ENCODE measurements at places on chromosomes 16 and 17.

DNA sequence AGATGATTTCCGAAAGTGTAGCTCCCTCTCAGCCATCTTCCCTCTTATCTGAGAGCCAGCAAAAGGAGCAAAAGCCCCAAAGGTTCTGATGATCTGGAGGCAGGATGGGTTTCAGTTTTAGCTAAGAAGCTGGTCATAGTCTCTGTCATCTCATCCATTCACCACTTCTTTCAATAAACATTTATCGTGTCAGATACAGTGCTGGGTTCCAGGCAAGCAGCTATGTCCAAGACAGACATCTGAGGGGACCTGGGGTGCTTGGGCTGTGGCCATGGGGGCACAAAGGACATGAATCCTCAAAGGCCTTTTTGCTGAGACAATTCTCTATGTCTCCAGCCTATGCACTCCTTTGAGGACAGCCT is 1.0 kb upstream of the ETV4 start:
- DNase-seq = no peak

DNA sequence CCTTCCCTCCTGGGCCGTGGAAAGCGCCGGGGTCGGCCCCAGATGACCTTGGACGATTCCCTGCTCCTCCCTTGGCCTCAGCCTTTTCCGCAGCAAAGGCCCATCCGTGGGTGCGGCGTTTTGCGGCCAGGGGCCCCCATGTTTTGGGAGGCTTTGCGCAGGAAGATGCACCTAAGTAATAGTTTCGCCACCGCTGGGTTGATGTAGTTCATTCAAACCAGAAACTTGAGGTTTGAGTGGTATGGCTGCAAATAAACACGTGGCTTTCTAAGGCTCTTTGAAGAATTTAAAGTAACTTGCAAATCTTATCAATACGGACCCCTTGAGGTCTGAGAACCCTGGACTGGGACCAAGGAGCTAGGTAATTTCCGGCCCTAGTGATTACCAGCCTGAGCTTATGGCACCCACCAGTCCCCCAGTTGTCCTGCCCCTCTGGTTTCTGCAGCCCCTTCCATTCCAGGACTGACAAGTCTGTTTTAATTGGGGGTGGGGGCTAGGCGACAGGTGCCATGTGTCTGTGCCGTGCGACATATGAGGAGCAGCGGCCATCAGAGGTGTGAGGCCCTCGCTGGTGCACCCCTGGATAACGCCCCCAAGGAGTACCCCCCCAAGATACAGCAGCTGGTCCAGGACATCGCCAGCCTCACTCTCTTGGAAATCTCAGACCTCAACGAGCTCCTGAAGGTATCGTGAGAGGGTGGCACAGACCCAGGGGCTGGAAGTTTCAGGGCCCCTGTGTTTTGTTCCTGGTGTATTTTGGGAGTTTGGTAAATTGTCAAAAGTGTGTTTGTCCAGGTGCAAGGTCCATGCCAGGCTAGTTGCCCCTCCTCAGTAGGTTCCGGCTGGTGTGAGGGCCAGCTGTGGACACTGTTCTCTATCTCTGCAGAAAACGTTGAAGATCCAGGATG is 834 bp downstream of the MRPL12 start:
- no peak for DNase-seq

DNA sequence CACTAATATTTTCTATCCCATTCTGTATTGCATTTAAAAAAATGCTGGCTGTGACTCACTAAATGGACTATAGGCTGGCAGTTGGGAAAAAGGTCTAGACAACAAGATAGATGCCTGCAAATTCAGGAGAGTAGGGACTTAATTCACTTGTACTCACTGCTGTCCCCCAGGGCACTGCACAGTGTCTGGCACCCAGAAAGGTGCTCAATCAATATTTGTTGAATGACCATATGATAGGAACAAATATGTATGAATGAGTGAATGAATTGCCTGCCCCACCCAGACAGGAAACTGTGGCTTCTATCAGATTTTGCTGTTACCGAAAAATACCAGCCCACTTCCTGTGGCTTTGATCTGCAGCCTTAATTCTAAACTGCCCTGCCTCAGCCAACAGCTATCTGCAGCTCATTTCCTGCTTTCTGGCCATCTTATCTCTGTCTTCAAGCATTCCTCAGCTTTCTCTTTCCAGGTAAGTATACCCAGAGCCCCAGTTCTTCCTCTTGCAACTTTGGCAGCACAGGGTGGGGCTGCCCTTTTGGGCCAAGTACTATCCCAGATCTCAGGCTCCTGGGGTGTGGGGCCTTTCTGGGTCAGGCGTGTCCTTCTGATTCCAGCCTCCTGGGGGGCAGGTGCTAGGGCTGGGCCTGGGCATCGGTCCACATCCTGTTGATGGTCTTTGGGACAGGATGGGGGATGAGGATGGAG is 15.3 kb upstream of the TNS4 start:
- no peak for DNase-seq

DNA sequence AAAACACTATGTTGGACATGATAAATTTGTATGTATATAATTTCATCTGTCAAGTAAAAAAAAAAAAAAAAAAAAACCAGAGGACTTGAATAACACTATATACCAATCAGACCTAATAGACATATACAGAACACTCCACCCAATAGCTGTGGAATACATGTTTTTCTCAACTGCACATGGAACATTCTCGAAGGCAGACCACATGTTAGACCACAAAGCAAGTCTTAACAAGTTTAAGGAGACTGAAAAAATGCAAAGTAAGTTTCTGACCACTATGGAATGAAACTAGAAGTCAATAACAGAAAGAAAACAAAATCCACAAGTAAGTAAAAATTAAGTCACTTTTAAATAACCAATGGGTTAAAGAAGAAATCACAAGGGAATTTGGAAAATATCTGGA is 8.4 kb upstream of the CNTNAP4 start:
- no peak for DNase-seq

DNA sequence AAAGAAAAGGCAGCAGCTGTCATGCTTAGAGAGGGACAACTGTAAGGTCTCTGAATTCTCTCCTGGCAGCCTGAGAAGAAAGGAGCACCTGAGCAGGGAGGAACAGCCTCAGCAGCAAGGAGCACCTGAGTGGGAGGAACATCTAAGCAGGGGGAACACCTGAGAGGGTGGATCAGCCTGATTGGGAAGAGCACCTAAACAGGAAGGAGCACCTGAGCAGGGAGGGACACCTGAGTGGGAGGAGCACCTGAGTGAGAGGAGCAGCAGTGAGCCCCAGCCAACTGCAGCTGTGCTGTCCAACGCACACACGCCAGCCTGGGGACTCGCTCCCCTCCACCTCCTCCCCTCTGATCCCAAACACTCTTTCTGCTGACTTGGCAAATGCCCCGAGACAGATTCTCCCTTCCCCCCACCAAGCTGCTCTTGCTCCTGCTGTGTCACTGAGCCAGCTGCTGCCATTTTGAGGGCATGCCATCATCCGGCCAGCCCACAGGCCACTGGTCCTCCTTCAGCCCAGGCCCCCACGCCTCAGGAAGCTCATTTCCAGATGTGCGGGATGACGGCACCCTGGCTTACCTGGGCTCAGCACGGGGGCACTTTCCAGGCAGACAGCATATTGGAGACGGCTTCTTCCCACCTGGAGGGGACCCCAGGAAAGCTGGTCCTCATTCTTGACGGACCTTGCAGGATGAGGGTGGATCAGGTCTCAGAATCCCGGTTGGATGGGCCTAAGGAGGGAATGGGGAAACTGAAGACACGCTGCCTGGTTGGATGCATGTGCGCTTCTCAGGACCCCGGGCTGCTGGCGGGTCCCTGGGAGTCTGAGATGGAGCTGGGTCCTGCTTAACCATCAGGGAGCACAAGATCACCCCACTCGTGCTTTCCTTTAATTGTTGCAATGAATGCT is 57.7 kb upstream of the RBFOX3 start:
- DNase-seq = no peak

- DNase-seq = no peak
These were observed 5.4 kb downstream of the SLC47A1 start for GRCh38 chr17:19539040-19539399.

- DNase-seq = no peak
These were observed 2.5 kb downstream of the ZNF23 start for GRCh38 chr16:71459510-71459909.

GRCh38 chr16:9119795-9120194 is 28.4 kb downstream of the HAPSTR1 start:
- no peak for DNase-seq

DNA sequence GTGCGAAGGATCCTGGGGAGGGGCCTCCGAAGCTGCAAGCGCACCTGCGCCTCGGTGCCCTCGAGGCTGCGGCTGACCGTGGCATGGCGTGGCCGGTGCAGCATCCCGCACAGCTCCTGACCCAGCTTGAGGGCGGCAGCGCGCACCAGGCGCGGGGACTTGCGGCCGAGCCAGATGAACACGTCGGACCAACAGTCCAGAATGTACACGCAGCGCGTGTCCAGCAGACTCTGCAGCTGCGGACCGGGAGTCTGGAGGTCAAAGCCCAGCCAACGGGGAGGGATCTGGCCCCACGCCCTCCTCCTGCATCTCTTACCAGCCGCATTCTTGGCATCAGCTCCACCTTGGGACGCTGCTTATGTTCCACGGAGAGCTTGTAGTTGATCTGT is 10.9 kb downstream of the FLII start:
- DNase-seq = no peak

- DNase-seq = no peak
These were observed 3.3 kb upstream of the RNF112 start for GRCh38 chr17:19407601-19408345.

DNA sequence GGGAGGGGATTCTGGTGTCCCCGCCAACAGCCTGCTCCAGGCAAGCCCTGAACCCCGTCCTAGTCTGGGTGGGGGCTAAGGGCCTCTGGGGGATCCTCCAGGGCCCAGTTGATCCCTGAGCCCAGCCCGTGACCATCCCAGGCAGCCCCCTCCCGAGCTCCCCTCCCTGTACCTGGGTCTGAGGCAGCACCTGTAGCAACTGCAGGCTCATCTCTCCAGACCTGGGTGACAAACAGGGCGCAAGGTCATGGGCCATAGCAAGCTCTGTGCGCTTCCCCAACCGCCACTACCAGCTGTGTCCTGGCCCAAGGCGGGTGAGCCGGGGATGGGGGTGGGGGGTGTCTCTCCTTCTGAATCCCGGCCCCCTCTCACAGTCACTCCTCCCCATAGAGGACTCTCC is 10.6 kb downstream of the CNGB1 start:
- DNase-seq = no peak
